Activated CD4-positive, alpha-beta memory T cell treated with anti-CD3 and anti-CD28 coated beads for 36 hours (primary cell): ENCODE measurements at places on chromosomes 5 and 9.

DNA sequence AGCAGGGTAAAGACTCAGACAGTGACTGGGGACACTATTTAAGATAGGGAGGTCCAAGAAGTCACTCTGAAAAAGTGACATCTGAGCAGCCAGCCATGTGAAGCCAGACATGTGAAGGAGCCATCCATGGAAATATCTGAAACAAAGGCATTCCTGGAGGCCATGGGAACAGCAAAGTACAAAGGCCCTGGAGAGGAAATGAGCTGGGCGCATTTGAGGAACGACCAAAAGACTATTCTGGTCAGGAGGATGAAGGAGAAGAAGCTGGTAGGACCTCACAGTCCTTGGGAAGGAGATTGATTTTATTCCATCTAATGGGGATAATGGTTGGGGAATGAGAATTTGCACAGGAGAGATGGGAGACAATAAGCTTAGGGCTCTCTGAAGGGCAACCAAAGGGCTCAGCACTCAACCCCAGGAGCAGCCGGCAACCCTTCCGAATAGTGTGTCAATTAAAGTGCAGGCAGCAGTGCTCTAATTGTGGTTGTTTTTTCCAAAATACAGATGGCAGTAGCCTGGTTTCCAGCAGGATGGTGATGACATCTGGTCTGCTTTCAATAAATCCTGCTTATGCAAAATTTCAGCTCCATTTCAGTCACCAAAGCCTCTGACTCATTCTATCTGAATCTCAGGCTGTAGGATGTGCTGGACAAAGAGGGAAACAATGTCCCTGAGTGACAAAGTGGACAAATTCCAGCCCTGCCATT is 26.7 kb downstream of the FOXI1 start:
- DNase-seq: no peak

- no peak for DNase-seq
These were observed 40.2 kb downstream of the MED10 start for GRCh38 chr5:6338135-6338534.

DNA sequence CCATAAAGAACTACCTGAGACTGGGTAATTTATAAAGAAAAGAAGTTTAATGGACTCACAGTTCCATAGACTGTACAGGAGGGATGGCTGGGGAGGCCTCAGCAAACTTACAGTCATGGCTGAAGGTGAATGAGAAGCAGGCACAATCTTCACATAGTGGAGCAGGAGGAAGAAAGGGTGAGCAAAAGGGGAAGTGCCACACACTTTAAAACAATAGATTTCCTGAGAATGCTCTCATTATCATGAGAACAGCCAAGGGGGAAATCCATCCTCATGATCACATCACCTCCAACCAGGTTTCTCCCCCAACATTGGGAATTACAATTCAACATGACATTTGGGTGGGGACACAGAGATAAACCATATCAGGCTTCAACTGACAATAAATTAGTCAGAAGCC is 664.9 kb downstream of the TAF11L14 start:
- DNase-seq: no peak

DNA sequence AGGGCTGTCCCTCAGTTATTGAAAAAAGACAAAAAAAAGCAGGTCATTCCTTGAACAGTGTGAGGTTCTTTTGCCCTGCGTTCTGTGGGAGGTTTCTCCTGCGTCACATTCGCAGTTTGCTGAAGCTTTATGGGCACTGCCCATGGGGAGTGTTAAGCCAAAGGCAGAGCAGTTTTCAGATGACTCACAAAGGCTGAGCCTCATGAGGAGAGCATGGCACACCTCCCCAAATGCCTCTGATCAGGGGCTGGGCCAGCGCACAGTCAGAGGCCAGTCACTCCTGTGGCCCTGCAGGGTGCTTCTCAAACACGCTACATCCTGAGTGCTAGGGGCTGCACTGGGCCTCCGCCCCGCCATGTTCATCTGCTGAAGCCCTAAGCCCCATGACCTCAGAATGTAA is 38.4 kb downstream of the IRX1 start:
- DNase-seq: no peak

- DNase-seq: no peak
These were observed 174.2 kb downstream of the OXCT1 start for GRCh38 chr5:41695920-41696582.

DNA sequence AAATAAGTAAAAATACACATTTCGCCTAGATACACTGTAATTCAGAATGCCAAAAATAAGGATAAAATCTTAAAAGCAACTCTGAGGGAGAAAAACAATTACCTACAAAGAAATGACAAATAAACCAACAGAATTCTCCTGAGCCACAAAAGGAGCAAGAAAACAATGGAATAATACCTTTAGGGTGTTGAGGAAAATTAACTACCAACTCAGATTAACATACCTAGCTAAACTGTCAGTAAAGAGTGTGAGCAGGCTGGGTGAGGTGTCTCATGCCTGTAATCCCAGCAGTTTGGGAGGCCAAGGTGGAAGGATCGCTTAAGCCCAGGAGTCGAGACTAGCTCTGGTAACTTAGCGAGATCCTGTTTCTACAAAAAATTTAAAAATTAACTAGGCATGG is 81.5 kb downstream of the C9orf50 start:
- no peak for DNase-seq

DNA sequence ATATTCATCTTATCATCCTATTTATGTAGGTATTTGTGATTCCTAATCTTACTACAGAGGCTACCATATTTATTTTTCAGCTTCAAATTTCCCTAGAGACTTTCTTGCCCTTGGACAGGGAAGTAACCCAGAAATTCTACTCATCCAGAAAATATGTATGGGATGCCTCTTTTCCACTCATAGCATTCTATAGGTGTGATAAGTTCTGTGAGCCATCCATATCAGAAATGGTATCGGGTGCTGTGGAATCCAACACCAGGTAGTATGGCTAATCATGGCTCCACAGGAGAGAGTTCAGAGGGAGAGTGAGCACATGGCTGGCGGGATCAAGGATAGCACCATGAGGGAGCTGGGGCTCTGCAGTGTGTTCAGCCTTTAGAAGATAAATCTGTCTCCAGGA is 349.3 kb upstream of the ACTBL2 start:
- no peak for DNase-seq

DNA sequence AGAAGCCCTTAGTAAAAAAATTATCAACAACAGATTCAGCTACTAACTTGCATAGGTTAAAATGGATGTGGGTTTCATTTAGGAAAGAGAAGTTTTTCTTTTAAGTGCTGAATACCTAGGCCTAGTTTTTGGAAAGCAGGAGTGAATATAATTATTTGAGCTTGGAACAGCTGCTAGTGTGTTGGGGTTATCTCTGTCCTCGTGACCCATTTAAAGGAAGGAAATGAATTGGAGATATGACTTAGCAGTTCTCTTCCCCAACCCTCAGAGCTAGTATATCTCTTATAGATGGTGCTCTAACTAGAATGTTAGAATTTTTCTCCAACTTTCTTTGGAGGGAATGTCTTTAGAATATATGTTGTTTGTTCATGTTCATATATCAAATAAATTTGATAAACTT is 38.6 kb downstream of the ZNF366 start:
- DNase-seq: no peak

GRCh38 chr5:100444961-100445360 is 90.2 kb upstream of the FAM174A start:
- DNase-seq: no peak

GRCh38 chr5:180141068-180141660 is 67.8 kb downstream of the RASGEF1C start:
- DNase-seq: no peak

GRCh38 chr9:26656003-26656870 is 236.4 kb downstream of the CAAP1 start:
- DNase-seq: no peak

DNA sequence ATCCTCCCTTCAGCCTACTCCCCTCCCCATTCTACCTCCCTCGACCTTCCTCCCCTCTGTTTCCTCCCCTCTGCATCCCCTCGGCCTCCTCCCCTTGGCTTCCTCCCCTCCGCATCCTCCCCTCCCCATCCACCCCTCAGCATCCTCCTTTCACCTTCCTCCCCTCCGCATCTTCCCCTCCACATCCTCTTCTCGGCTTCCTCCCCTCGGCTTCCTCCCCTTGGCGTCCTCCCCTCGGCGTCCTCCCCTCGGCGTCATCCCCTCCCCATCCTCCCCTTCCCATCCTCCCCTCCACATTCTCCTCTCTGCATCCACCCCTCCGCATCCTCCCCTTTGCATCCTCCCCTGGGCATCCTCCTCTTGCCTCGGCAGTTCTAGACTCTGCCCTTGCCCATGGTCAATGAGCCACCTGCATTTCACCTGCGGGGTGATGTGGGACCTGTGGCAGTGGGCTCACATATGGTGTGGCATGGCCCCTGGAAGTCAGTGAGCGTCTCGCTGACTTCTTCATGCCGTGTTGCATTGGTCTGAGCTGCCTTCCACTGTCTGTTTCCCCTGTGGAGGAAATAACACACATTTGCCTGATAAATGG is 113.0 kb downstream of the WNK2 start:
- no peak for DNase-seq

GRCh38 chr5:143471041-143471509 is 67.6 kb upstream of the NR3C1 start:
- DNase-seq: no peak

GRCh38 chr5:94432499-94432898 is 185.9 kb downstream of the KIAA0825 start:
- DNase-seq: no peak

DNA sequence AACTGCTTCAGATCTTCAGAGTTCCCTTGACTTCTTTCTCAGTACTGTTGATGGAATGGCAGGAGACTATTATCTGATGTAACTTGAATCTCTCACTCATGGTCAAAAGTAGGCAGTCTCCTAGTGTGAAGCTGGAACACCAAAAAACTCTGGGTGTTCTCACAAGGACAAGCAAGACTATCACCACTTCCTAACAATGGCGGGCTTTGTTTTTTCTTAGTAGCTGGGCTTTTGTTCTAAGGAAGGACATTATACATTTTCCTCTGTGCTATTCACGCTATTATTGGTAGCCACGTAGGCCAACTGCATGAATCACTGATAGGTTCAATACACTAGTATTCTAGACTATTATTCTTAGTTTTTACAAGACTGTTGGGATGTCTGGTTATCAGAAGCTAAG is 67.7 kb upstream of the ATG10 start:
- no peak for DNase-seq

GRCh38 chr9:136312436-136312835 is 8.5 kb upstream of the CCDC187 start:
- peak; percentile 60 for DNase-seq

- DNase-seq: peak; percentile 67
These were observed at the start of gene TJP2 for GRCh38 chr9:69173891-69174615. TSS of gene TJP2 (plus strand) at chr9:69174277. CDS start at chr9:69174373, 96 bp downstream.

- peak; percentile 76 for DNase-seq
These were observed 47.8 kb upstream of the PSD2 start for GRCh38 chr5:139747583-139748504.

DNA sequence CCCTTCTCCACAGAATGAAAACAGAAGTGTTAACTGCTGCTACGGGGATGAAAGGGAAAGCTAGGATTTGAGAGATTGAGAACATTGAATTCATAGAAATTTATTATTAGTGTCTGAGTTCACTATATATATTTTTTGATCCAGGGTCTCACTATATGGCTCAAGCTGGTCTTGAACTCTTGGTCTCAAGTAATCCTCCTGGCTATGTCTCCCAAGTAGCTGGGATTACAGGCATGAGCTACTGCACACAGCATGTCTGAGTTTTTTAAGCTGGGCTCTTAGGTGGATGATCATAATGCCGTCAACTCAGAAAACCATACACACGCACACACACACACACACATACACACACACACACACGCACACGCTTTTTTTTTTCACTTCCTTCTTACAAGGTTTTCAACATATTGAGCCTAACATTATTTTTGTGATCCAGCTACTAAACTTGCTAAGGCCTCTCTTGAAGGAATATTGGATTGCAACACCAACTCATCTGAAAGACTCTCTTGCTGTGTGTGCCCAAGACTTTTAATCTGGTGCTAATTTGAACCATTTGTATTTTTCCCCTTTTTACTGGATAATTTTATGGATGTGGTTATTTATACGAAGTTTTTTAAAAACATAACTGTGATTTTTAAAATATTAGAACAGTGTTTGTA is 1045.4 kb downstream of the DTWD2 start:
- no peak for DNase-seq

DNA sequence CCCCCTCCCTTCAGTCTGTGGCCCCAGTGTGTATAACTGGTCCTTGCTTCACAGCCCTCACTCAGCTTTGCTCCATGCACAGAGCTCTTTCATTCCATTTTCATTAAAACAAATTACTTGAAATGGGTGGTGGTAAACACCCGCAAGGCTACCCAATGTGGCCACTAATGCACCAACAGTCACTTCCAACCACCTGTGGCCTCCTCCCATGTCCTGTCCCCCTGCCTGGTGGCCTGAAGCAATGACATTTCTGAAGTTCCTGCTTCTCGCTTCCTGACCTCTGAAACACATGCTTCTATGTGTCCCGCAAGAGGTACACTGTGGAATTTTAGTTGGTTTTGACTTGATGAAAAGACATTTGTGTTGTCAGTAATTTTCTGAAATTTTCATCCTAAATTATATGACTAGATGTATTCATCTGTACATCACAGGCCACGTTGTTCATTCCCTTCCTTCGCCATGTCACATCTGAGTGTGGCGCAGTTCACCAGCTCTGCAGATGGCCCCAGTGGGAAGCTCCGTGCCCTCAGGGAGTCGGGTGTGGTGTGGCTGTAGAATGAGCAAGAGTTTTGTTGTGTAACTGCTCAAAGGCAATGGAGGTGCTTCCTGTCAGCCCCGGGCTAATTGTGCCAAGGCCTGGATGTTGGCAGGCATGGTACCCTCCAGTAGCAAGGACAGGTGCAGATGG is 9.6 kb downstream of the ROPN1L start:
- no peak for DNase-seq

DNA sequence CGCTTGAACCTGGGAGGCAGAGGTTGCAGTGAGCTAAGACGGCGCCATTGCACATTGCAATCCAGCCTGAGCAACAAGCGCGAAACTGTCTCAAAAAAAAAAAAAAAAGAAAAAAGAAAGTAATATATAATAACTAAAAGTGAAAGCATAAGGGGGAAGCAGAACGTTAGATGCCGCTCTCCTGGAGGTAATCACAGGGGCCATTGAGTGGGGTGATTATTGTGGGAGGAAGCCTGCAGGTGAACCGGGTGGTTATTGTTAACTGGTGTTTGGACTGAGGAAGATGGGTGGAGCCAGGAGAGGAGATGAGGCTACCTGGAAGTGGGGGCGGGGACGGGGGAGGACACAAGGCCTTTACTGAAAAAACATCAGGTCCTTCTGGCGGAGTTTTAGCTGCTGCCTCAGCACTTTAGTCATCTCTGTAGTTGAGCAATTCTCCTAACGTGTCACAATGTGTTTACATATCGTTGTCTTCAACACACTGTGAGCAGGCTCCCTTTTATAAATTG is 5.3 kb upstream of the TJP2 start:
- DNase-seq: peak; percentile 90

DNA sequence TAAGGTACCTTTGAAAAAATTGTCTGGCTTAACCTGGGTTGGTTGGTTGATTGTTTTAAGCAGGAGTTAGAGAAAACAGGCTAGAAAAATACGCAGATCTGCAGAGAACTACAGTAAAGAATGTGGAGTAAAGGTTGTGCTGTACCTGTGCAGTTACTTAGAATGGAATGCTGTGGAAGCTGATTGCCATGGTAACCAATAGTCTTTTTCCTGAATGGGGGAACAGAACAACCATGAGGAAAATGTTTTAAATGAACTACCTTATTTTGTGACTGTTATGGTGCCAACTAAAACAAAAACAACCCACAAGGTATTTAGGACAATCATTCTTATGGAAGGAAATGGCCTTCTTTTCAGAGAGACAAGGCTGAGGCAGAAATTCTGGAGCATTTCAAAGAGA is 4.8 kb upstream of the HOMER1 start:
- DNase-seq: no peak
